ENCODE measurements at places on chromosomes 7 and 10. TPM values are rescaled to one million over a fixed set of nuclear protein-coding genes. Genes with fewer than 3 reads are reported as not detected.

The RRP12 gene
- 10.9 TPM for total RNA-seq

The NPFFR1 gene
- 0.03 TPM for total RNA-seq

The FAM25G gene
- total RNA-seq: not detected

The CNOT4 gene
- total RNA-seq: 26.7 TPM

The AKR1E2 gene
- total RNA-seq: 5.1 TPM

The NPC1L1 gene
- total RNA-seq: 0.13 TPM

The ACTL6B gene
- total RNA-seq: not detected

The GAD2 gene
- not detected for total RNA-seq

The DKK1 gene
- total RNA-seq: not detected

The INA gene
- not detected for total RNA-seq

The MINPP1 gene
- 5.5 TPM for total RNA-seq

The AGR2 gene
- not detected for total RNA-seq

The CD36 gene
- total RNA-seq: 1,239 TPM
